ENCODE measurements at places on chromosomes 1 and 21.

GRCh38 chr1:185427264-185427663 is 110.2 kb upstream of the IVNS1ABP start:
- DNase-seq = no peak

DNA sequence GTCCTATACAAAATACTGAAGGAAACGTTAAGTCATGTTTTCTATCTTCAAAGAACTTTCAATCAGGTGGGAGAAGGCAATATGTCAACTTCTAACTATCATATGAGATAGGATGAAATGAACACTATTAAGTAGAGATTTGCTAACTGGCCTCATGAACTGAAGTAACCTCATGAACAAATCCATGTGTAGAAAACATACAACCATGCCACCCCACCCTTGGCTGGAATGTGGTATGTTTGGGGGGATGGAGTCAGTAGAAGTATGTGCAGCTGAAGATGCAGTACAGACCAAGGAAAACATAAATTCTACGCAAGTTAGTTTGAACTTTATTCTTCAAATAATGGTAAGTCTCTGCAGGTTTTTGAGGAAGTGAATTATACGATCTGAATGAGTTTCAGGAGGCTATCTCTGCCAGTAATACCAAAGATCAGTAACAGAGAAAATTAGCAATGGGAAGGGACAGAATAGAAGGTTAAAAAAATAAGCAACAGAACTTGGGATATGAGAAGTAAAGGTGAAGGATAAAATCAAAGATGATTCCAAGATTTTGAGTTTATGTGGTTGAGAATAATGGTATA is 4.5 kb downstream of the TRMT1L start:
- no peak for DNase-seq

- DNase-seq = no peak
Observed at GRCh38 chr1:161511756-161512060, 6.5 kb downstream of the FCGR2A start.

GRCh38 chr1:89465201-89465600 is 59.4 kb upstream of the LRRC8B start:
- DNase-seq = no peak

DNA sequence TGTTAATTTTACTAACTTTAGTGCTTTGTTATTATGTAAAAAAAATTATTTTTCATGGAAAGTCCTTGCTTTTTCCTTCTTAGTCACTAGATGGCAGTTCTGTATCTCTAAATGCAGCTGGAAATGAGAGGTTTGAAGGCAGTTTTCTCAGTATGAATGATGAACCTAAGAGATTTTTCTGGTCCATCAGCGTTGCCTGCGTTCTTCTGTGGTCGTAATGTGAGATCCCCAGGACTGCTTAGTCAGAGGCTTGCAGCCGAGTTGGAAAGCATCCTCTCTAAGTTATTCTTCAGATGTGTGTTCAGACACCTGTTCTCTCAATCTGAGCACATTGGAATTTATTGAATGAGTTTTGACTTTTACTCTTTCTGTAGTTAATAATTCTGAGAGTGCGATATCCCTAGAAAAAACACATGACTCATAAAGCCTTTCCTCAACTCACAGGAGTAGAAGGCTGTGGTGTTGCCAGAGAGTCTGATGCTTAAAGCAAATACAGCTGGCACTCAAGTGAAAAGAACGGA is 99.3 kb downstream of the FMN2 start:
- no peak for DNase-seq

DNA sequence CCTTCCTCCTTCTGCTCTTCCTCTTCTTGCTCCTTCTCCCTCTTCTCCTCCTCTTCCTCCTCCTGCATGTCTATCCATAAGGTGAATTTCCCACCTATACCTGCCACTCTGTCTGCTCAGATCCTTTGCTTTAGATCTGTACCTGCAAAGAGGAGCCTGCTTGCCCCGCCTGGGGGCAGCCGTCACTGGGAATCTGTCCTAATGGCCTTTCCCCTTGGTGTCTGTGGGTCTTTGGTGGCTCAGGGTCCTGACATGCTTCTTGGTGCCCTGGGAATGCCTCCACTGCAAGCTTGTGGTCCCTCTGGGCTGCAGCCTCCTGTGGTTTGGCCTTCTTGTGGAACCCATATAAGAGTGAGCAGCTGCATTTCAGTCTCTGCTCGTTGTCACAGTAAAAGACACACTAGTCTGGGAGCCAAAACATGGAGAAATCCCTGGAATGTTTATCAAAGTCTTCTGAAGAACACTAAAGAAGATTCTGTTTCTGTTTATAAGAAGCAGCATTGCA is 79.5 kb upstream of the CSF3R start:
- no peak for DNase-seq

DNA sequence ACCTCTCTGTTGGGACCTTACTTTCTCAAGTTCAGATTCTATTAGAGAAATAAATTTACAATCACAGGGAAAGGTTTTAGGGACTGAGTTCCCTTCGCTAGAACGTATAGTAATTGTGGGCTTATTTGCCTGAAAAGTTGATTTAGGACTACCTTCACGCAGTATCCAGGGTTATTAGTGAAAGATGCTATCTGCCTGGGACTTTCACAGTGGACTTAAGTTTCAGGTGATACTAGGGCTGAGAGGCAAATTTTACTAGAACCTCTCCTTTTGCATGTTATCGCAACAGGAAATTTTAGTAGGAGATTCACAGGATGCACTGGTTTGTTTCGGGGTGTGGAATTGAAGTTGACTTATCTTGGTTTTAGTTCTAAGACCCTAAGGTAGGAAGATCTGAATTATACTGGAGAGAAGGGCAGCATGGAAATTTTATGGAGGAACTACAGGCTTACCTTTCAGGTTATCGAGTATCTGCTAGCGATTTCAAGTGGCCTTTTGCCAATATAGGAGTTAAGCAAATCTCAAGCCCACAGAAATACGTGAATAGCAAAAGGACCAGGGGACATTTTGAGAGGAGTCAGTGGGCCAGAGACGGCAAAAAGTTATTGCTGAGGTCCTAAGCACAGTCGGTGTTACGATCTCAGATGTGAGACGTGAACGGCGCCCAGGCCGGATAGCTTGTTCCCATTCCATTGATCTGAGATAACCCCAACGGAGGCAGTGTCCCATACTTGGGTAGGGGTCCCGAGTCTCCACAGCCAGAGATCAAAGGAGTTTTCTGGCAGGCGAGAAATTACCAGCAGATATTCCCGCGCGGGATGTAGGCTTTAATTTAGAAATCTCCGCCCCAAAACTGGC is 723 bp upstream of the GNAI3 start:
- no peak for DNase-seq

DNA sequence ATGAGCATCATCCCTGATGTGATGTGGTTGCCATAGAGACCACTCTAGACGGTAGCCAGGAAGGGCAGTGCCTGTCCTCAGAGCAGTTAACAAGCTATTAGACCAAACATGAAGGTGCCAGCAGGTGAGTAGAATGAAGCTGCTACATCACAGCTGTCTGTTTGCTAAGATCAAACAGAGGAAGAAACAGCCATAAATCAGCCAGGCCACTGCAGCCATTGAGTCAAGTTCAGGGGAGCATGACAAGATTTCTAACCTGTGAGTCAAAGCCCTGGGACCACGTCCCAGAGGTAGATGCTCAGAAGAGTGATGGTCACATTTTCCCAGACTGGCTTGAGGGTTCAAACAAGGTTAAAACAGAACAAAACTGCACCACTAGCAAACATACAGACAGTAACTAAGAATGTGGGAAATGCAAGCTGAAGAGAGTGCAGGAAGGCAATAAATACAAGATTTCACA is 450.6 kb upstream of the DAB1 start:
- no peak for DNase-seq

GRCh38 chr1:168116327-168116799 is 20.4 kb downstream of the GPR161 start:
- DNase-seq = no peak

- DNase-seq = no peak
Observed at GRCh38 chr21:42833439-42833815, 45.9 kb downstream of the WDR4 start.

DNA sequence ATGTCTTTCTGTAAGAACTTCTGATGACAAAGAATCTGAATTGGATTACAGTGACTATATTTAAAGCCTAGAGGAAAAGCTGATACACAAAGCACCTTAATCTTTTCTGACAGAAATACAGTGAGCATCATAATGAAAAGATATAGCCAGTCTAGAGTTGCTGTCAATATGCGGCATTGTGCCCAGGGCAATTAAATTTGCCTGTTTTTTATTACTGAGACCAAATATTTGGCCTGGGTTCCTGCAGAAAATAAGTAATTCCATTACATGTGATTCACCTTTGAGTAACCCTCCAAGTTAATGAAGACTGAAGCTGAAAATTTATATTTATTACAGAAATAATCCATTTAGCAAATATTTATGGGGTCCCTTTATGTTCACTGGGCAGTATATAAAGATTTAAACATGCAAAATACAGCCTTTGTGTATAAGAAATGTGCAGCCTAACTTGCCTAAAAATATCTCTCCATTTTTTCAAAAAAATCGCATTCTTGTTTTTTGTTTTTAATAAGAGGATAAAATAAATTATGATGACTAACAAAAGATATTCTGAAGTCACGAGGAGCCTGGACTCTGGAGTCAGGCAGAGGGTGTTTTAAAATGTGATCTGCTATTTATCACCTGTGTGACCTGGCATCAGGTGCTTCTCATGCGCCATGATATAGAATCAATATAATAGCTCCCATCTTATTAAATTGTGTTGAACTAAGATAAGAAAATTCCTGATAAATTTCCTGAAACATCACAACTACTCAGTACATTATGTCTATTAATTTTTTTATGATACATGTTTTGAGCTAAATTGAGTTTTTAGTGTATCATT is 83.6 kb downstream of the SGIP1 start:
- DNase-seq = no peak

DNA sequence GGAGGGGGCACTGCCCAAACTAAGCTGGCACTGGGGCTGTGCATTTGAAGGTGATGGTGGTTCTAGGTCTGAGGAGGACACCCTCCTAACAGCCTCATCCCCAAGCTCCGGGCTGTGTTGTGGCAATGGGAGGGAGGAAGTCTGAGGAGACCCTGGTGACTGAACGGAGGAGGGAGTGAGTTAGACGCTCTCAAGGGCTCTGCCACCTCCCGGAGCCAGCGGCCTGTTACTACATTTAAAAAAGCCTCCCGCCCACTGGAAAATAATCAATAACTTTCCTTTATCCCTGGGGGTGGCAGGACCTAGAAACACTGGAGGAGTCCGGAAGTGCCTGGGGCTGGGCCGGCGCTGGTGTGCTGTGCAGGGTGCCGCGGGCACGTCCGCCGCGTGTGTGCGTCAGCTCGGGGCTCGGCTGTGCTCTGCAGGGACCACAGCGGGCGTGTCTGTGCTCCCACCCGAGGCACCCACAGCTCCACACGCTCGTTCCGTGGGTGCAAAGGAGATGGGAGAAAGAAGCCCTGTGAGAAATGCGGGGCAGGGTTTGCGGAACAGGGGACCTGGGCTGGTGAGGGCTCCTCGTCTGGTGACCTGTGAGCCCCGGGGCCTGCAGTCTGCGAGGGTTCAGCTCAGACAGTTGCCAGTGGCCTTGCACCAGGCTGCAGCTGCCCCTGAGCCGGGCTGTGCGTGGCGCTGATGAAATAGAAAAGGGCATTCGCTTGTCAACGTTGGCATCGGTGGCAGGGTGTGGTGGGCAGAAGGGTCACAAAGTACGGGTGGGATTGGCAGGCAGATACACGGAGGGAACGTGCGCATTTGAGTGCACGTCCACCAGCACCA is 5.3 kb downstream of the SAMD11 start:
- DNase-seq = no peak

GRCh38 chr1:112021263-112021662 is 31.8 kb upstream of the KCND3 start:
- no peak for DNase-seq

GRCh38 chr1:206646504-206646903 is 11.2 kb downstream of the DYRK3 start:
- no peak for DNase-seq

DNA sequence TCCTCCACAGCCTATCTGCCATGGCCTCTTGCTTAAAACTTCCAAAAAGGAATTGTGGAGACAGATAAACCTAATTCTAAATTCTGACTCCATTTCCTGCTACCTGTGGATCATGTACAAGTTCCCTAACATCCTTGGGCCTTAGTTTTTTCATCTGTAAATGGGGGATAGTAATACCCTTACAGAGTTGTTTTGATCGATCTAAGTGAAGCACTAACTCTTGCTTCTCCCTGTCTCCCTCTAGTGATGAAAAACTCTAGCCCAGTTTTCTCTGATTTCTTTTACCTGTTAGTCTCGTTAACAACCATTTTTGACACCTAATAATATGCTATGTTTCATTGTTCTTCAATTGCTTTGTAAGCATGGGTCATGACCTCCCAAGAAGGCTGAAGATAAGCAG is 65.9 kb downstream of the TM2D1 start:
- no peak for DNase-seq

- no peak for DNase-seq
Observed at GRCh38 chr1:175864183-175864582, 120.8 kb upstream of the TNR start.

DNA sequence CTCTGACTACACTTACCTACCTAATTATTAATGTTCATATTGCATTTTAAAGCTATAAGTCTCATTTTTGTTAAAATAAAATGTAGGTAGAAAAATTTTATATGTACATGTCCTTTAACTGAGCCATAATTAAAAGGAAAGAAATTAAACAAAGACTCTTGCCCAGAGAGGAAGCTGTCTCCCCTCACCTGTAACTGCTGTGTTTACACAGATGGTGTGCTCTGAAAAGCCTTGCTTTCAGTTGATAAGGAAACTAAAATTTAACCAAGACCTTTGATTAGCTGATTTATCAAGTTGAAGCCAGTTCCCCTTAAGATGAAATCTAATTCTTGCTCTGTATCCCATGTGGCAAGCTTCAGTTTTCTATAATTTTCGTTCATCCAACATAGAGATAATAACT is 213.5 kb downstream of the LYPLAL1 start:
- DNase-seq = no peak

DNA sequence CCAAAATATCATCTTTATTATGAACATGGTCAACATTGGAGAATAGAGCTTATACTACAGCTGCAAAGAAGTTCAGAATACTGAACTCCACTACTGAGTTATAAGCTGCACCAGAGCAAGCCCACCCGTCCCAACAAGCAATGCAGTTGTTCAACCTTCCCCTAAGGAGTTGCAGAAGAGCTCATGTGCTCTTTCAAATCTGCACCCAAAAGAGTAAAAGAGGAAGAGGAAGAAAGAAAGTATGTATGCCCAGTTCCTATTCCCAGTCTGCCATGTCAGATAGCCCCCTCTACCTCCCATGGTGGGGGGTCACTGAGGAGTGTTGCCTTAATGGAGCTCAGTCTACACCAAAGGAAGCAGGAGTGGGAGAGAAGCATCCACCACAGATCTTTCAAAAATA is 6.9 kb downstream of the C1orf162 start:
- no peak for DNase-seq

DNA sequence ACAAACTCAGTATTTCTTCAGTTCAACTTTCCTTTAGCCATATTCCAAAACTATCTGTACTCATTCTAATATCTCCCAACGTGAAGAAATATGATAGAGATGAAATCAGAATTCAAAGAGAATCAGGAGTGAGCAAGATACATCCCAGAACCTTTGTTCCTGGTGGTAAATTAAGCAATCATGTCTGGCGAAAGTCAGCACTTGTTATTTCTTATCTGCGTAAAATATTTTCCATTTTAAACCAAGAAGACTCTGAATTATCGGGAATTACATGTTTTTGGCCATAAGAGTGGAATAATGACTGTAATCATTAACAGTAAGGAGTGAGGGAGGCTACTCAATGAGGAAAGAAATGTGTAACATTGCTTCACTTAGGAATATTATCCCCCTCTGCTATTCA is 253.7 kb downstream of the PDE4B start:
- no peak for DNase-seq
